ENCODE measurements at places on chromosomes 5 and 9. TPM values are rescaled to one million over a fixed set of nuclear protein-coding genes. Genes with fewer than 3 reads are reported as not detected.

Gene HABP4
- 9.2 TPM for total RNA-seq

DNA sequence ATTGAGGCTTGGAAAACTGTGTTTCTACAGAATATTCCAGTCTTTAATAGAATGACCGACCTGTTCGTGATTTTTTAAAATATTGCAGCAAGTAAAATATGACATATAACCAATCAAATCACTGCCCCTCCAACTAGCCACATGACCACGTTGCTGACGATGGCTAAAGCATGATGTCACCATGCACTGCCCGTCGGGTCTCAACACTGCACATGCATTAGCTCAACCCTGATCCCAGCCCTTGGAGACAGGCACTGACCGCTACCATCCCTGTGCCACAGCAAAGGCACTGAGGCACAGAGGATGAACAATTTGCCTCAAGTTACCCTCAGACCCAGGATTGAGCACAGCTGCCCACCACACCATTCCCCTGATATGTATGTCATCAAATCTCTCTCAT is 13.5 kb downstream of the DDX31 start:
- DNase-seq: no peak

GRCh38 chr5:84393969-84394368 is 9.3 kb upstream of the EDIL3 start:
- DNase-seq: peak; percentile 93

Gene MAMDC2
- total RNA-seq: 3.4 TPM

- DNase-seq: no peak
These were observed 13.0 kb downstream of the NEK6 start for GRCh38 chr9:124270504-124271335.

DNA sequence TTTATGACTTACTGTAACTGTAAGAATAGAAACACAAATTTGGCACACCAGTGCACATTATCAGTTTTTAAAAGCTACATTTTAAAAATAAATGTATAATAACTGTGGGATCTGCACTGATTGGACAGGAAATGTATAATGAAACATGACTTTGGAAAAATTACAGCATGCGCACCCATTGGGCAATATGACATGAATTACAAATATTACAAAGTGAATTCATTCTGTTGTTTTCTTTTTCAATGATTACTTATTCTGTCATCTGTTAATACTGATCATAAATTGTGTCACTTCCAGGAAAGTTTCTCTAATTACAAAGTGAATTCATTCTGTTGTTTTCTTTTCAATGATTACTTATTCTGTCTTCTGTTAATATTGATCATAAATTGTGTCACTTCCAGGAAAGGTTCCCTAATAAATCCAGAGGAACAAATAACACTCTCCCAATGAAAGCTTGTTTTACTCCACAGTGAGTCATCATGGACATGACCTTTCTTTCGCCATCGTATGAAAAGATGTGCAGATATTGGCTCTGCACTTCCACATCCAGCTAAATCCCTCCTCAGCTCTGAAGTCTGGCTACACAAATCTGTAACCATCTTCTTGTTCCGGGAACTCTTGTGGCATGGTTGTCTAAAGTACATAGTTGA is 297.0 kb upstream of the HAPLN1 start:
- DNase-seq: peak; percentile 27

- no peak for DNase-seq
These were observed 346.9 kb downstream of the ZSWIM6 start for GRCh38 chr5:61678966-61679365.

Gene LCN1
- not detected for total RNA-seq

Measured in M059J (cell line).